ENCODE measurements at places on chromosomes 11 and 22.
A peak's percentile ranks its signal among the peaks of the same experiment; 100 is the strongest.

- DNase-seq = no peak
Measured at GRCh38 chr22:23697031-23697970, 6.5 kb downstream of the RGL4 start.

GRCh38 chr22:48275412-48275811 lies 1513.0 kb downstream of the TBC1D22A start:
- no peak for DNase-seq

DNA sequence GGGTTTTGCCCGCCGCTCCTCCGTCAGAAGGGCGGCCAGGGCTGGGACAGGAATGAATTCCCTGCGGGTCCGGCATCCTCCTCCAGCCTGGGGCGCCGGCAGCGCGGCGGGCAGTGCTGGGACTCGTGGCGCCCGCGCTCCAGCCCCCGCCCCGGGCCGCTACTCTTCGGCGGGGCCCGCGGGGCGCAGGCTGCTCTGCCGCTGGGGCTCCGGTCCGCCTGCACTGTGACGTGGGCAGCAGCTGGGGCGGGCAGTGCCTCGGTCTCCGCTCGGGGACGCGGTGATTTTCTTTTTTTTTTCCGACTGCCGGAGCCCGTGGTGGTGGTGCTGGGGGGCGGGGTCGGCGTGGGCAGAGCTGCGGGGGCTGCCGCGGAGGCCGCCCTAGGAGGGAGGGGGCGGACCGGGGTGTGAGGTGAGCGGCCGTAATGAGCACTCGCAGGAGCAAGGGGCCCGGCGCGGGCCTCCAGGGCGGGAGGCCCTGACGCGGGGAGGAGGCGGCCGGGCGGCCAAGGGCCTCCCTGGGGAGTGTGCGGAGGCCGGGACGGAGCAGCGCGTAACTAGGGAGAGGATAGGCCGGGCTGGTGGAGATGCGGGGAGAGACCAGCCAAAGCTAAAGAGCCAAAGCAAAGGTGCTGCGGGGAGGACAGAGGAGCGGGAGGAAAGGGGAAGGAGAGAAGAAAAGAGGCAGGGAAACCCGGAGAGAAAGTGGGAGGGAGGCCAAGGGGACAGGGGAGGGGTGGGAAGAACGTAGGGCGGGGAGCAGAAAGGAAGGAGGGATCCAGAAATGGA lies 73.3 kb upstream of the ZBED5 start:
- peak; percentile 69 for DNase-seq

DNA sequence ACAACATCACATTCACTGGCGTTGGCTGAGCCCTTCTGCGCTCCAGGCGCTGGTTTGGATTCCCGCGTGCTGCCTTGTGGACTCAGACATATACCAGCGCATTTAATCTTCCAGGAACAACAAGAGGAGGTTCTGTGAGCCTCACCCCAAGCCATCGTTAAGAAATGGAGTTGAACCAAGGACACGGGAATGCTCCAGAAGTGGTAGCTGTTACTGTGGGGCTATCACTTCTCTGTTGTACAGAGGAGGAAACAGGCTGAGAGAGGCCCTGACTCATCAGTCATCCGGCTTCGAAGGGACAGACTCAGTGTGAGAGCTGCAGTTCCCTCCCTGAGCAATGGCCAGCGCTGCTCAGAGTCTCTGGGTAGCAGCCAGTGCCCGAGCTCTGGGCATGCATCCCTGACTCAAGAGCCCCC lies 291.3 kb downstream of the TBC1D22A start:
- peak; percentile 31 for DNase-seq

DNA sequence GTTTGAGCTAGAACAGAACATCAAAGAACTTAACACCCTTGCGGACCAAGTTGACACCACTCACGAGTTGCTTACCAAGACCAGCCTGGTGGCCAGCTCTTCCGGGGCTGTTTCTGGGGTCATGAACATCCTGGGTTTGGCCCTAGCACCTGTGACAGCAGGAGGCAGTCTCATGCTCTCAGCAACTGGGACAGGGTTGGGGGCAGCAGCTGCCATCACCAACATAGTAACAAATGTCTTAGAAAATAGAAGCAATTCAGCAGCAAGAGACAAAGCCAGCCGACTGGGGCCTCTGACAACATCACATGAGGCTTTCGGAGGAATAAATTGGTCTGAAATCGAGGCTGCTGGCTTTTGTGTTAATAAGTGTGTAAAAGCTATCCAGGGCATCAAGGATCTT lies 8.7 kb downstream of the APOL5 start:
- no peak for DNase-seq

DNA sequence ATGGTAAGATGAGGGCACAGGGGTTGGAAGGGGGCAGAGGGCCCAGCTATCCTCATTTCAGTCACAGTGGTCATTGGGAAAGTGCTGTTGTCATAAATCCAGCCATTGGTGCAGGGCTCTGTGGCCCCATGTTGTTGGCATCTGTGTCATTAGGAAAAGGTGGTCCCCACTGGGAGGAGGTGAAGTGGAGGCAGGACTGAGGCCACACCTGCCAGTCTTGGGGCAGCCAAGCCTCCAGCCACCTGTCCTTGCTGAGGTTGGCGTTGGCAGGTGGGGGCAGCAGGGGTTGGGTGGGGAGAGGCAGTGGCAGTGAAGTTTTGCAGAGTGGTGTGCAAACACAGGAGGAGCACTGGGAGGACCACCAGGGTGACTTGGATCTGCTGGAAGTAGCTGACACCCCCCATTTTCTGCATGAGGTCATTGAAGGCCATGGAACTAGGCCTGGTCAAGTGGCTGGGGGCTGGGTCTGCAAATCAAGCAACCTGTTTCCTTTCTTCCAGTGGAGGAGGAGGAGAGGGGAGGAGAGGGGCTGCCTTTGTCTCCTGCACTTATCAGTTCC lies 25.3 kb downstream of the SLC22A6 start:
- no peak for DNase-seq

DNA sequence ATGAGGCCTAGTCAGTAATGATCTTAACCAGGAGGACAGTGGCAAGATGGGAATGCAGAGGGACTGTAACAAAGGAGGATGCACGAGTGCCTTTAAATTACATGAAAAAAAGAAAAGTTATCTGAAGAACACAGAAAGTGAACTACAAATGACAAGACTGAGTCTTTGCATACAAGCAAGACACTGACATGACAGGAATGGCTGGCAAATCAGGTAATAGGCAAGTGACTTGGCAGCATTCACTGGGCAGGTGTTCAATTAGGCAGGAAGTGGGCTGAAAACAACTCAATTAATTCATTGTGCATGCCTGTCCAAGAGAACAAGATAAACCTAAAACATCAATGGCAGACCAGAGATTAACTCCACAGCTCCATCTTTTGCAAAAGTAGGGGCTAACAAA lies 24.0 kb downstream of the SMCO4 start:
- no peak for DNase-seq
